ENCODE measurements at places on chromosomes 12 and 14.

- peak; percentile 83 for DNase-seq
Measured at GRCh38 chr12:67698672-67699581, 50.4 kb downstream of the DYRK2 start.

DNA sequence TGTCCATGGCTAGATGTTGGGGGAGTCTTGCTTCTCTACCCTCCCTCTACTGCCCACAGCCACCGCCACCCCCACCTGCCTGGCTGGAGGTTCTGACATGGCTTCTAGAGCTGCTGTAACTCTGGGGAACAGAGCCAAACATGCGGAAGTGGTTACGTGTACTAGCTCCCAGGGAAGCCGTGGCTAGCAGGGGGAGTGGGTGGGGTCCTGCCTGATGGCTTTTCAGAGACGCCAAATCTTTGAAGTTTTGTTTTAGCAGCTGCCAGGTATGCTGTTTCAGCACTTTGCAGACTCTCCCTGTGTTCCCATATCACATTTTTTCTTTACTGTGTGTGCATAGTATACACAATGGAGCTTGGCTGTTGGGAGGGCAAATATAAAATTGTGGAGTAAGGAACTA lies 150.3 kb downstream of the TGFB3 start:
- peak; percentile 21 for DNase-seq

- DNase-seq, result no peak
Measured at GRCh38 chr12:51901881-51902280, 5.4 kb upstream of the ACVRL1 start.

GRCh38 chr12:6508087-6508486 lies 14.2 kb downstream of the NCAPD2 start:
- DNase-seq, result no peak

- no peak for DNase-seq
Measured at GRCh38 chr12:95815632-95816212, 25.2 kb upstream of the NTN4 start.

DNA sequence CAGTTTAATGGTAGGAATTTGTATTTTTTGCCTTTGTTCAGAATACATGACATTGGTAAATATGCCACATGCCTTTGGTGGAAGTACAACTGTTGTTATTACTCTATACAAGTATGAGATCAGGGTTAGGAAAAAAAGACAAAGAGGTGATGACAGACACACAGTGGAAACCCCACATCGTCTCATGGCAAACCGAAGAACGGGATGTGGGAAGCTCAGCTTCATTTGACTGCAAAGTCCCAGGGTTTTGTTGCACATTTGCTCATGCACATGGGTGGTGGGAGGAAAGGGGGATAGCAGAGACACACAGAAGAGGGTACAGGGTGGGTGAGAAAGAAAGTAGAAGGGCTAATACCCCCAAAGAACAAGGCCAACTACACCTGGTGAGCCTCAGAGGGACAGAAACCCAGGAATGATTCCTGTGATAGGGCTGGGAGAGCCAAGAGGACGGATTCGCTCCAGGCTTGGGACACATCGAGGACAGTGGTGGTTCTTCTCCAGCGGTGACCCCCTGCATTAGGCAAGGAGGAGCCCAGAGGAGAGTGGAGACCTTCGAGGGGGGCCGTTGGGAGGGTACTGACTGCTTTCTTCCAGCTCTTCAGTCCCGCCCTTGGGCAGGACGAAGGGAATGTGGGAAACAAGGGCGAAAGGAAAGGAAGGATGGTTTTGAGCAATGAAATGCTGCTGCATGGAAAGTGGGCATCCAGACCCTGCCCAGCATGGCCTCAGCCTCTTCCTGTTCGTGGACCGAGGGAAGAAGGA lies 8.1 kb downstream of the VAMP1 start:
- no peak for DNase-seq

GRCh38 chr12:104985206-104985605 lies 910 bp upstream of the NOPCHAP1 start:
- no peak for DNase-seq

DNA sequence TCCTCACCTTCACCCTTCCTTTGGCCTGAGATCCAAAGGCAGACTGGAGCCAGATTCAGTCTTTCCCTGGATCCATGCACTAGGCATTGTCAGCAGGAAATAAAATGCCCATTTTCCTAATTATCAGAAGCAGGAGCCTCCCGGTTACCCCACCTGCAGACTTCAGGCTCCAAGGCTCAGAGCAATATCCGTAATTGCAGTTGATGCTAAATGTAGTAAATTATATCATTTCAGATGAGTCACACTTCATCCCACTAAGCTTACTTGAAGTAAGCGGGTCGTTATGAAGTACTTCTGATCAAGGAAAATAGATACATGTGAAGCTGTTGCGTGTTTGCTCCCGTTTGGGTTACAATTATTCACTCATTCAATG lies 110.7 kb upstream of the SFSWAP start:
- no peak for DNase-seq

DNA sequence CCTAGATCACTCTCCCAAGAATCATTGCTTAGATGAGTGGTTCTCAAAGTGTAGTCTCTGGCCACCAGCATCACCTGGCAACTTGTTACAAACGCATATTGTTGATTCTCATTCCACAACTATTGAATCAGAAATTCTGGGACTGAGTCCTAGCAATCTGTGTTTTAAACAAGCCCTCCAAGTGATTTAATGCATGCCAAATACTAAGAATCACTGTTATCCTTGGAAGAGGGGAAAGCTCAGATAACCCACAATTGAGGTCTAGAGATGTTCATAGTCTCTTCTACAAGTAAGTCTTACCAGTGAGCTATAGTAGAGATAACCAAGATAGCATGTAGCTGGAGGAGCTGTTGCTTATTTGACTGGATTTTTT lies 666.6 kb downstream of the DIO2 start:
- no peak for DNase-seq

DNA sequence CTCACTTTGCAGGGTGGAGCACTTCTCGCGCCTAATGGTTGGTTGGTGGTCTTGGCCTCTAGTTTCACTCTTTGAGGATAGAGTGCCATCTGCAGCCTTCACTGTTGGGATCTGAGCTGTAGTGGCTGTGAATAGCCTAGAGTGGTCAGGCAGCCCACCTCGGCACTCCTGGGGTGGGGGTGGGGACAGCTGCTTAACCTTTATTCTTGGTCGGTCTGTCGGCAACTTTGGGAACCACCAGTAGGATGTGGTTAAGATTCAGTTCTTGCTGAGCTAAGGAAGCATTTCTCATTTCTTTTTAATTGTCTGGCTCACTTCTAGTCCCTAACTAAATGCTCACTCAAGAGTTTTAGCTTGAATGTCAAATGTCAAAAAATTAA lies 21.1 kb downstream of the TMBIM6 start:
- peak; percentile 43 for DNase-seq

DNA sequence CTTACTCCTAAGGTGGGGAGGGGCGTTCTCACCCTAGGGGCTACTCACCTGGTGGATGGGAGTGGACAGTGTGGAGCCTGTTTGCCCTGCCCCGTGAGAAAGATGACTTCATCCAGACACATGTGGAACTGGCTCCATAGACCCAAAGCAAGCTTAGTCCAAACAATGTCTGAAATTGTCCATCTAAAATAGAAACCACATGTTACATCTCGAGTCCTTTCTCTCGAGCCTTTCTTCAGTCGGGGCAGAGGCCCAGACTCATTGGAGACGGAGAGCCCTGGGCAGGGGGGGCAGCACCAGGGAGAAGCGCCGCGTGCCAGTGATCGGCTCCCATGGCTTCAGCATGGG lies 4.3 kb downstream of the SIVA1 start:
- DNase-seq, result no peak

- no peak for DNase-seq
Measured at GRCh38 chr12:112130441-112130998, 5.2 kb downstream of the TRAFD1 start.

- DNase-seq, result no peak
Measured at GRCh38 chr12:119292893-119293630, 41.5 kb upstream of the CCDC60 start.

GRCh38 chr14:52835122-52835903 lies 43.9 kb upstream of the GNPNAT1 start:
- DNase-seq, result no peak

DNA sequence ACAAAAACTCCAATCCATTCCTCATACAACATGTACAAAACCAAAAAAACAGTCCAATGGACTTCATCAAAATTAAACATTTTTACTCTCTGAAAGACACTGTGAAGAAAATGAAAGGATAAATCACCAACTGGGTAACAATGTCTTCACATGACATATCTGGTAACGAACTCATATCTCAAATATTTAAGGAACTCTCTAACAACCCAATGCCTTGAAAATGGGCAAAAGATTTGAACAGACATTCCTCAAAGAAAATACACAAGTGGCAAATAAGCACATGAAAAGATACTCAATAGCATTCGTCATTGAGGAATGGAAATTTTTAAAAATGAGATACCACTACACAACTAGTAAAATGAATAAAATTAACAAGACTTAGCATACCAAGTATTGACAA lies 198.7 kb upstream of the RASSF8 start:
- DNase-seq, result no peak

DNA sequence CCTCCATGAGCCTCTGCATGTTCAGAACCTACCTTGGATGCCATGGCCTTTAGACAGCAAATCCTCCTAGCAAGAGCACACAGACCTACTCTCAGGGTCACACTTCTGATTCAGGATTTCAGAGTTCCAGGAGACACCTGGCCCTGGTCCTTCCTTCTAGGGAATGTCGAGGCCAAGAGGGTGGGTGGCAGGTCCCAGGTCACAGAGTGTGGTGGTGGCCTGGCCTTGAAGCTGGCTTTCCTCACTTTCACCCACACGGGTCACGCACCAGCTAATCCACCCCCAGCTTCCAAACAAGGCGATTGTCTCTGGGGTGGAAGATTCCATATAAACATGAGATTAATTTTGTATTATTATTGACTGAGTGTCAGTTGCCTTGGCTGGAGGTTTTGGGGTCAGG lies 328.3 kb upstream of the RTL1 start:
- no peak for DNase-seq

GRCh38 chr14:51666070-51666469 lies 14.4 kb downstream of the FRMD6 start:
- no peak for DNase-seq

GRCh38 chr12:75020068-75020557 lies 189.5 kb downstream of the KCNC2 start:
- DNase-seq, result no peak

- no peak for DNase-seq
Measured at GRCh38 chr14:95273001-95273978, 46.4 kb downstream of the CLMN start.

DNA sequence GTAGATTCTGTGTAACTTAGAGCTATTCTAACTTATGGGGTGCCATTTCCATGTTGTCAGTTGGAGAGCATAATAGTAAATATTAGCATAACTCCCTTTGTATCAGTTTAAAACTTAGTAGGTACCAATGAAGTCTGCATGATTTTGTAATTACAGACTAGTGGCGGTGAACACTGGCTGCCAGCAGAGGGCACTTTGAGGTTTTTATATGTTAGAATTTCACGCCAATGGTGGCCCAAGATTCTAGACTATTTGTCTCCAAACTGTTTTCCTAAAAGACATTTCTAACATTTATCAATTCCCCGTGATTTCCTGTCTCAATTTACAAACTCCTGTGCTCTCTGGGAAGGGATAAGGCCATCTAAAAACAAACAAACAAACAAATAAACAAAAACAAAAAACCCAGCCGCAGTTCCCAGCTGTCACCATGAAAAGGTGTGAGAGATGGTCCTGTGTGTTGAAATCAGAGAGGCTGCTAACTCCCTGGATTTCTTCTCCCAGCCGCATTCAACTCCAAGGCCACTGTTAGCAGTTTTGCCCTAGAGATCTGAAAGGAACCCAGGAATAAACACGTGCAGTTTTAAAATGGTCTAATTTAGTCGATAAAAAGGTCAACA lies 57.6 kb downstream of the BRMS1L start:
- DNase-seq, result peak; percentile 5

- DNase-seq, result peak; percentile 50
Measured at GRCh38 chr12:7439579-7440505, 4.1 kb downstream of the CD163L1 start.

DNA sequence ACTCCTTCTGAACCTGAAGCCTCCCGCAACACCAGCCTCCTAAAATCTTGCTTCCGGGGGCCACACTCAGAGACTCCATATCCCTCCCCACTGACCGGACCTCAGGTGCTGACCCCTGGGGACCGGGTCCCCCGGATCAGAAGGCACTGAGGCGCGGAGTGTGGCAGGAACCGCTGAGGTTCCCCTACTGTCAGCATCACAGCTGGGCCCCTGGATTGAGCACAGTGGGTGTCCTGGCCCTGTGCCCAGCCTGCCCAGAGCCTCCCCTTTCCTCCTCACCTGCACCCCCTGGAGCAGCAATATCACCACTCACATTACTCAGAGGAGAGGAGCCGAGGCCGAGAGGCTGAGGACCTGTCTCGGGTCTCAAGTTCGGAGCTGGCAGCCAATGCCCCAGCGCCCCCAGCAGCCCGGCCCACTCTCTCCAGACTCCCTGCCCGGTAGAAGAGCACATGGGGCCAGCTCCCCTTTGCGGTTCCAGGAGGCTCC lies 101.2 kb upstream of the EIF5 start:
- no peak for DNase-seq

- no peak for DNase-seq
Measured at GRCh38 chr14:35695072-35695471, 114.0 kb downstream of the RALGAPA1 start.

DNA sequence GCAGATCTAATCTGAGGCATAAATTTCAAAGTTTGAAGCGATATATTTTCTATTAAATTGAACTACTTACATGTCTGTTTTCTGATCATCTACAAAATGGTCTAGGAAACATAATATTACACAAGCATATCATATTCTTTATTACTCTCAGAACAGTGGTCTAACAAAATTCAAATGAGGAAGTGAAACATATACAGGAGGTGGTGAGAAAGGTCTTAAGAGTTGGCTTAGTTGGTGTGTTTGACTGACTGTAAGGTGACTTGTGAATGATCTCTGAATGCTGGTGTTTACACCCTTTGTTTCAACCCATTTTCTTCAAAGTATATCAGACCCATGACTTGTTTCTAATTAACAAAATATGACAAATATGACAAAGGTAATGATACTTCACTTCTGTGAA lies 1156.8 kb downstream of the SLC16A7 start:
- DNase-seq, result no peak

- no peak for DNase-seq
Measured at GRCh38 chr12:84636801-84637290, 275.8 kb downstream of the SLC6A15 start.

- DNase-seq, result no peak
Measured at GRCh38 chr12:67509666-67510386, 138.7 kb upstream of the DYRK2 start.

DNA sequence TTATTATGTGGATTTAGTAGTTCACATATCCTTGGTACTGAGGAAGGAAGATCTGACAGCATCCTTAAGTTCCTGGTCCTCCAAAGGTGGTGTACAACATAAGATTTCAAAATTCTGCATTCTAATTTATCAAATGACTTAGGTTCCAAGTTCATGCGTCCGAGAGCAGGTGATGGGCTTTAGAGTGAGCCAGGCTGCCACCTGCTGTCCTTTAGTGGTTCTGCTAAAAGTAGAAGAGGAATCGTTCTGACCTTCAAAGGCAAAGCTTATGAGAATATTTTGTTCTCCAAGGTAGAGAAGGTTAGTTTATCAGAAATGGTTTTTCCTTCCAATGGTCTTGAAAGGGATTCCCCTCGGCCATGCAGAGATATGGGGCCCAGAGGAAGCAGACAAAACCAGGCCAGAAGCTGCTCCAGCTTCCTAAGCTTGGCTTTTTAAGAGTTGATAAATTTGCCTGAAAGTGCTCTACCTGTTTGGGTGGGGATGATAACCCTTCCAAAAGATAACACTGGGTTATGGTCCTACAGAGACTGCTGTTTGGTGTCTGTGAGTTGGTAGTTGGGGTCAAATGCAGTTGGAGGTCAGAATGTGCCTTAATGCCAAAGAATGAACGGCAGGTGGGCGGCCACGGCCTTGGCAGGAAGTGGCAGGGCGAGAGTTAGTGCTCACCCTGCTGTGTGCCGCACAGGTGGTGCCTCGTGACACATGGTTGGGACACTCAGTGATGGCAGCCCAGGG lies 29.1 kb upstream of the LRTM2 start:
- peak; percentile 47 for DNase-seq

Measured in stimulated activated naive CD8-positive, alpha-beta T cell treated with anti-CD3 and anti-CD28 coated beads, Interleukin-15, amount 100 ng/mL, for 72 hours (primary cell).